ENCODE measurements at places on chromosomes 6 and 20.
A peak's percentile ranks its signal among the peaks of the same experiment; 100 is the strongest.

DNA sequence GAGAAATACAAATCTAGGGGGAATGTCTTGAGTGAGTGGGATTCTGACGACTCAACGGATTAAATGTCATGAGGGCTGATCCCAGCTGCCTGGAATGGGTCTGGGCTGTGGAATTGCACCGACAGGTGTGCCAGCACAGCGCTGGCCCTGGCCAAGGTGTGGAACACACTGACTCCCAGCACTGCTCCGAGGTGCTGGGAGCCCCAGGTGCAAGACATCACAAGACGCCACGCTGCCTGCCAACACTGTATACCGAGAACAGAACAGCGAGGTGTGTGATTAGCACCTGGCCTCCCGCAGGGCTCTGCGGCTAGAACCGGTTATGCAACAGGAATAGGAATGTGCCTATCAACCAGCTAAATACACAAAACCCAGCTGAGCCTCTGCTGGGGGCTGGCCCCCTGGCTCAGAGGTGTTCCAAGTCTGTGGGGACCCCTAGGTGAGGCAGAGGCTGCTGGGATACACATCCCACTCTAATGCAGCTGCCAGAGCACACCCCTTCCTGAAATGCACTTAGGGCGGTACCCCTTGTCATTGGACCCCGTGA is 24.8 kb upstream of the APMAP start:
- DNase-seq: peak; percentile 7

DNA sequence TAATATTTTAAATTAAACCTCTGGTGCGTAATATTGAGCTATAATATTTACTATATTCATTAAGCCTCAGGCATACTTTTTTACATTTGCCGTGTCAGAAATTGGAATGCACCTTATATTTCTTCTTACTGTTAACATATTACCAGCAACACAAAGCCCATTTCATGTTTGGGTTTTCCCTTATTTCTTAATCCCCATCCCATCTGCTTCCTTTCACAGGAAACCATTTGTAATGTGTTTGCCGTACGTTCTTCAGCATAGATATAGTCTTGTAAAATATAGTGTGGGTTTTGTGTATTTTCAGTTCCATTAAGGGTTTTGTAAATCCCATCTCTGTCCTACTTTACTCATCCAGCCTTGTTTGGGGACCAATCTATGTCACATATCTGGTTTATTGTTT is 6.5 kb downstream of the EYS start:
- no peak for DNase-seq

DNA sequence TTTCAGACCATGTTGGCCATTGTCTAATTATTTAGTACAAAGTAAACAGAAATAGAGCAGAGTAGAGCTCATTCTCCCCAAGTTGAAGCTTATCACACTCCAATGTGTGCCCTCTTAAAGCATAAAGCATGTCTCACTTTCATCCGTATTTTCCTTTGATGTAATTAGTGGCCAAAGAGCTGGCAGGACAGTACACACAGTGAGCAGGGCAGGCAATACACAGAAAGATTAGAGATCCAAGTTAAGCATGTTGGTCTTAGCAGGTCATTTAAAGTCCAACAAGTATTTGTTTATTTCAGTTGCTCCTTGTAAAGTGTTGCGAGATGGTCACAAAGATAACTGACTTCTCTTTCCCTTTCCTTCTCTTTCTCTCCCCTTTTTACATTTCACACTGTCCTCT is 47.2 kb downstream of the RFX6 start:
- no peak for DNase-seq

GRCh38 chr6:83429857-83430610 is 817 bp downstream of the ME1 start:
- DNase-seq: no peak

- DNase-seq: no peak
These were observed 45.3 kb upstream of the COL21A1 start for GRCh38 chr6:56292505-56293181.

- DNase-seq: no peak
These were observed 1.4 kb downstream of the IL22RA2 start for GRCh38 chr6:137171824-137172733.

DNA sequence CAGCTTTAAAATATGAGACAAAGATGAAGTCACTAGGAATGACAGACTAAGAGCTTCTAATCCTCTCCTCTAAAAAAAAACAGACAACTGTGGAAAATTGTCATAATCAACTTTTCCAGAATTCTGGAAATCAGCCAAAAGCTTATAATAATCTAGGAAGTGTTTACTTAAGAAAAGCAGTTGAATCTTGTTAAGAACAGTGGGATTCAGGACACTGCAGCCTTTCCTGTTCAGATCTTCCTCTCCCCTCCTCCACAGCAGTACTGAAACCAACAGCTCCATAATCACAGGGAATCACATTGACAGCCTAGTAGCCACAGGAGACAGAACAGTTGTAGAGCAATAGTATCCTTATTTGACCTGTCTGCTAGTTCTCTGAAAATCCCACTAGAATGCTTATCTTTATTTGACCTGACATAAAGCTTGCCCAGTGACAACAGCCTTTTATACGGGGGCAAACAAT is 41.6 kb downstream of the IBTK start:
- DNase-seq: no peak

DNA sequence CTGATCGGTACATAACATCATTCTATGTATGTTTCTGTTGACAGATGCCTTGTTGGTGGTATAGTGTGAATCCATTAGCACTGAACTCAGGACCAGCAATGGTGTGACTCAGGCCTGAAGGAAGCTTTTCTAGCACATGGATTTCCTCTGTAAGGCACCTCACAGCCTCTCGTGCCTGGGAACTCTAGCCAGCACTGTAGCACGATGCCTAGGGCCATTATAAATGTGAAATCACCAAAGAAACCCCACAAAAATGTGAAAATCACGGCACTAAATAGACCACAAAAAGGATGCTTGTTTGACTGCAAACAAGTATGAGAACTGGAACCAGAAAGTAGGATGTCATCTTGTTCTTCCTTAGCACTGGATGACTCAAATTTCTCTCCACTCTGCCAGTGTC is 63.7 kb upstream of the NKX2-2 start:
- no peak for DNase-seq

- DNase-seq: no peak
These were observed 29.1 kb downstream of the PLCG1 start for GRCh38 chr20:41166201-41167117.

- DNase-seq: peak; percentile 72
These were observed 33.0 kb downstream of the HNF4A start for GRCh38 chr20:44388466-44389023.

DNA sequence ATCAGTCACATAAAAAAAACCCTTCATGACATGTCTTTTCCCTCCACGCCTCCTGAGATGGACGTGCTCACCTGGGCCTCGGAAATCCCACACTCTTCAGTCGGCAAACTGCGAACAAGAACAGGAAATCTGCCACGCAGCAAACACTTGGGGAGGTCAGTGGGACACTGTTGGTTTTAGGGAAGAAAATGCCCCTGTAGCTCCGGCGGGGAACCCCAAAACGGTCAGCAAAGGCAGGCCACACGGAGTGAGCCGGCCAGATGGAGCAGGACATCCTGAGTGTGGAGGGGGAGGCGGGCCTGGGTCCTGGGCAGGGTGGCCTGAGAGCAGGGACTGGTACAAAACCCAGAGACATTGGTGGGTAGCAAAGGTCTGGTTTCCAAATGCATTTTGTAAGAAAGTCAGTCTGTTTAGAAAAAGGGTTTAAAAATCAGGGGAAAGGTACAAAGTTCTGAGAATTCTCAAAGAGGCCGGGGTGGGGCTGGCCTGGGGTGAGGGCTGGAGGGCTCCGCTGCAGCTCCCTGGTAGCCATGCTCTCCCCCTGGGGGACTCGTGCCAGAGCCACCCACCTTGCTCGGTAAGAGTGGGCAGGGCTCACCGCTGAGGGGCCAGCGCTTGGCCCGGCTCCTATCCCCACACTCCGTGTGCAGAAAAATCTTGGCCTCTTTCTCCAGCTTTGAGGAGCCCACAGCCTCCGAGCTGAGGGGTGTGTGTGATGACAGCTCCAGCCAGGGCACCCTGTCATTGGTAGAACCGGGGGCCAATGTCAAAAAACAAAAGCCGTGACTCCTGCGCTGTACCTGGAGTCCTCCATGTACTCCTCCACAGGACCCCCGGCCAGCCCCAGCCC is 5.2 kb downstream of the SLC2A4RG start:
- DNase-seq: no peak

DNA sequence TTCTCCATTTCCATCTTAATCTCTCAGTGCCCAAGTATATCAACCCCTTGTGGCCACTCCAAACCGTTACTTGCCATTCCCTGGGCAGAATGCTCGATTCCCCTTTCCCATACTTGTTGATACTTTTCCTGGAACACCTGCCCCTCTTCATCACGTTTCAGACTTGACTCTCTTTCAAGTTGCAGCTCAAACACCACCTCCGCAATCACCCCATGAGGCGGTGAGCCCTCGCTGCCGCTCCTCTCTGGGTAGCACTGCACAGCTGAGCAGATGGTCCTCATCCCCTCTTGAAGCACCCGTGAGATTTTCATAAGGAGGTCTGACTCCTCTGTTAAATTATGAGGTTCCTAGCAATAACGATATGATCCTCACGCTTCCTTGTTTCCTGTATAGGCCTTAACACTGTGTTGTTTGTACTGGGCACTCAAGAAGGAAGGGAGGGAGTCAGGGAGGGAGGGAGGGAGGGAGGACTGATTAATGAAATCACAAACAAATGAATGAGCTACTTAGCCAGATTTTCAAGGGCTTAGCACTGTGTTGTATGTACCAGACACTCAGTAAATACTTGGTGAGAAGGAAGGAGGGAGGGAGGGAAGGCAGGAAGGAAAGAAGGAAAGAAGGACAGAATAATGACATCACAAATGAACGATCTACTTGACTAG is 8.0 kb upstream of the UQCC2 start:
- no peak for DNase-seq

Data from ovary (tissue), 10 donors.